ENCODE measurements at places on chromosomes 4 and X. TPM values are rescaled to one million over a fixed set of nuclear protein-coding genes. Genes with fewer than 3 reads are reported as not detected.

Gene HMGN5
- total RNA-seq = 0.49 TPM

Gene FAM133A
- total RNA-seq = 0.36 TPM

Gene GPC3
- not detected for total RNA-seq

Gene STBD1
- total RNA-seq = 6.8 TPM

Gene CFAP97
- total RNA-seq = 49.2 TPM

Gene OPRPN
- total RNA-seq = not detected

Gene AMER1
- total RNA-seq = 5.5 TPM

Gene EGFL6
- total RNA-seq = 0.24 TPM

Gene S100P
- total RNA-seq = not detected

Gene SPRY1
- total RNA-seq = 19.6 TPM

Gene NOX1
- total RNA-seq = not detected

Gene ARMCX4
- total RNA-seq = 7.5 TPM
